ENCODE measurements at places on chromosomes 13 and 19. TPM values are rescaled to one million over a fixed set of nuclear protein-coding genes. Genes with fewer than 3 reads are reported as not detected.

- no peaks in the 10 kb centered on the region for H3K36me3 ChIP-seq
- peak overlapping the region; percentile 46 for H3K4me3 ChIP-seq
- H3K27me3 ChIP-seq: no peaks in the 10 kb centered on the region
- H3K27ac ChIP-seq: peak overlapping the region; percentile 74
- peak; percentile 87 for DNase-seq
- H3K4me1 ChIP-seq: peaks cover 42% of the 10 kb centered on the region
Observed at GRCh38 chr19:38209671-38210457, 14.2 kb downstream of the DPF1 start.

DNA sequence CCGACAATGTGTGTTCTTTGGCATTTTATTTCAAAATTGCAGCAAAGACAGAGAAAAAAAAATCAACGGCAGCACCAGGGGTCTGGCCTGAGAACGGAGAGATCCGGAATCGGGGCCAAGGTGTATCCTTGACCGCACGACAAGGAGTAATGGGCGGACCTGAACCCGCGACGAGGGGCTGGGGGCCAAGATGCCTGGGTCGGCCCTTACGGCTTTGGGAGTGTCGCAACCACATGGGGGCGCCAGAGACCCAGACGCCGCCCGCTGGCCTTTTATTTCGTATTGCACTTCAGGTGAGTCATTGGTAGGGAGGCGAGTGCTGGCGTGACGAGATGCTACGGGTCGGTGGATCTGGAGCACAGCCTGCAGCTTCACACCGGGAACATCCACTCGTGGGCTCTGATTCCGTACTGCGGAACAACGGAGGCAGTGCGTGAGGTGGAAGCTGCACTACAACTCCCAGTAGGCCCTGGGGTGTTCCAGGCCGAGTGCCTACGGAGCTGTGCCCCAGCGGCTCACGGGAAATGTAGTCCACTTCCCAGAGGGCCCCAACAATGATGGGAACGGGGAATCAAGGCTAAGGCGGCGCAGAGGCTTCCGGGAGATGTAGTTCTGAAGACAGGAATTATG lies 15.7 kb downstream of the BCAT2 start:
- no peak overlapping the region for H3K27ac ChIP-seq
- H3K27me3 ChIP-seq: no peaks in the 10 kb centered on the region
- H3K4me1 ChIP-seq: peaks cover 8% of the 10 kb centered on the region
- peak overlapping the region; percentile 74 for H3K4me3 ChIP-seq

GRCh38 chr13:21075011-21075378 lies 13.6 kb upstream of the LATS2 start:
- H3K27me3 ChIP-seq: no peaks in the 10 kb centered on the region
- no peaks in the 10 kb centered on the region for H3K36me3 ChIP-seq
- no peak overlapping the region for H3K27ac ChIP-seq

DNA sequence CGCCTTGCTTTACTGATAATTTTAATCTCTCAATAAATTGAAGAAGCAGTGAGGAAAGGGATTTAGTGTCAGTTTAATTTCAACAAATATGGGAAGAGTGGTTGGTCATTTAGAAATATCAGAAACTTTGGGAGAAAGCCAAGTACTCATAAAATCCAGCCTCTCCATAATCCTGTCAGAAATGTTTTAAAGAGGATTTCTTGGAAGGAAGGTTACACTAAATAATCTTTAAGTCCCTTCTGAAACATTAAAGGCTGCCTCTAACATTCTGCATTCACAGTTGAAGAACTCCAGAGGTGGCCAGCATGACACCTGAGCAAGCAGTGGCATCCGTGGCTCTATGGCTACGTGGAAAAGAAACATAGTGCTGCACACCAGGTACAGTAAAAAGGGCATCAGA lies 378.5 kb downstream of the ENOX1 start:
- H3K4me3 ChIP-seq: no peak overlapping the region
- no peaks in the 10 kb centered on the region for H3K36me3 ChIP-seq
- H3K4me1 ChIP-seq: peaks cover 7% of the 10 kb centered on the region
- H3K27ac ChIP-seq: no peak overlapping the region

- H3K4me1 ChIP-seq: no peaks in the 10 kb centered on the region
- no peaks in the 10 kb centered on the region for H3K27me3 ChIP-seq
- no peak overlapping the region for H3K27ac ChIP-seq
- no peak overlapping the region for H3K4me3 ChIP-seq
Observed at GRCh38 chr13:44710576-44710975, 134.4 kb upstream of the TSC22D1 start.

DNA sequence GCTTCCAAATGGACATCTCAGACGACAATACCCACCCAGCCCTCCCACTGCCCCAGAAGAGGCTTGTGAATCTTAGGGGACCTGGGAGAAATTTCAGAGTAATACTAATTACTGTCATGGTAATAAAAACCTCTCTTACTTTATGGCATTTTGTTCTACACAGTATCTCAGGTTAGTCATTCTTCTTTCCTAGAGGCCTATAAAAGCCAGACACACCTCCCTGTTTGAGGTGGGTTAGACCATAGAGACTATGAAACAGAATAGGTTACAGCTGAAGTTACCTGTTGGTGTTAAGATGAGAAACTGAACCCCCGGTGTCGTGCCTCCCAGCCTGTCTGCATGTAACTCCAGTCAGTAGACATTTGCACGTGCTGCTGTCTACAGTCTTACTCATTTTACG lies 113.9 kb downstream of the SLC7A1 start:
- peaks cover 19% of the 10 kb centered on the region for H3K4me1 ChIP-seq
- H3K36me3 ChIP-seq: no peaks in the 10 kb centered on the region
- no peak for DNase-seq

Gene TRIP10
- total RNA-seq: 57.2 TPM

DNA sequence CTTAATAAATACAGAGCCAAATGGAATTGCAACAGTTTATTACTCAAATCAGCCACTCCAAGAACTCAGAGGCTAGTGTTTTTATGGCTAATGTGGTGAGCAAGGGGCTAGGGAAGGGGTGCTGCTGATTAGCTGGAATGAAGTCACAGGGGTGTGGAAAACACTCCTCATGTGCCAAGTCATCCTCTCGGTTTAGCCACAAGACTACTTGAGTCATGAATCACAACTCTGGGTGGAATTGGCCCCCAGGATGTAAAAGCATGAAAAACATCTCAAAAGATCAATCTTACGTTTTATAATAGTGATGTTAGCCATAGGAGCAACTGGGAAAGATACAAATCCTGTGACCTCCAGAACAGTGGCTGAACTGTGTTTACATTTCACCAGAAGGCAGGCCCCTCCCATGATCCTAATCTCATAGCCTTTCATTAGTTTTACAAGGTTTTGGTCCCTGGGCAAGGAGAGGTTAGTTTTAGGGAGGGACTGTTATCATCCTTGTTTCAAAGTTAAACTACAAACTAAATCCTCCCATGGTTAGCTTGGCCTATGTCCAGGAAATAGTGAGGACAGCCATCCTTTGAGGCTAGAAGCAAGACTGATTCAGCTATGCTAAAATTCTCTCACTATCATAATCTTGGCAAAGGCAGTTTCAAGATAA lies 2020.1 kb upstream of the PCDH20 start:
- H3K27me3 ChIP-seq: no peaks in the 10 kb centered on the region
- no peaks in the 10 kb centered on the region for H3K36me3 ChIP-seq
- no peak overlapping the region for H3K27ac ChIP-seq
- DNase-seq: no peak
- no peak overlapping the region for H3K4me3 ChIP-seq

DNA sequence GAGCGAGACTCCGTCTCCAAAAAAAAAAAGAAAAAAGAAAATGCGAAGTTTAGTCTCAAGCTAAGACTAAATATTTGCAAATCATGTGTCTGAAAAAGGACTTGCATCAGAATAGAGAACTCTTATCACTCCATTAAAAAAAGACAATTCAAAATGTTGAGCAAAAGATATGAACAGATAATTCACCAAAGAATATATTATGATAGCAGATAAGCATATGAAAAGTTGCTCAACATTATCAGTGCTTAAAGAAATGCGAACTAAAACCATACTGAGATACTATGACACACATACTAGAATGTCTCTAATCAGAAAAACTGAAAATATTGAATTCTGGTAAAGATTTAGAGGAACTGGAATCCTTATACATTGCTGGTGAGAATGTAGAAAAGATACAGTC lies 38.7 kb upstream of the SACS start:
- peaks cover 27% of the 10 kb centered on the region for H3K4me1 ChIP-seq
- H3K27ac ChIP-seq: no peak overlapping the region
- no peaks in the 10 kb centered on the region for H3K36me3 ChIP-seq
- no peak overlapping the region for H3K4me3 ChIP-seq
- no peaks in the 10 kb centered on the region for H3K27me3 ChIP-seq

DNA sequence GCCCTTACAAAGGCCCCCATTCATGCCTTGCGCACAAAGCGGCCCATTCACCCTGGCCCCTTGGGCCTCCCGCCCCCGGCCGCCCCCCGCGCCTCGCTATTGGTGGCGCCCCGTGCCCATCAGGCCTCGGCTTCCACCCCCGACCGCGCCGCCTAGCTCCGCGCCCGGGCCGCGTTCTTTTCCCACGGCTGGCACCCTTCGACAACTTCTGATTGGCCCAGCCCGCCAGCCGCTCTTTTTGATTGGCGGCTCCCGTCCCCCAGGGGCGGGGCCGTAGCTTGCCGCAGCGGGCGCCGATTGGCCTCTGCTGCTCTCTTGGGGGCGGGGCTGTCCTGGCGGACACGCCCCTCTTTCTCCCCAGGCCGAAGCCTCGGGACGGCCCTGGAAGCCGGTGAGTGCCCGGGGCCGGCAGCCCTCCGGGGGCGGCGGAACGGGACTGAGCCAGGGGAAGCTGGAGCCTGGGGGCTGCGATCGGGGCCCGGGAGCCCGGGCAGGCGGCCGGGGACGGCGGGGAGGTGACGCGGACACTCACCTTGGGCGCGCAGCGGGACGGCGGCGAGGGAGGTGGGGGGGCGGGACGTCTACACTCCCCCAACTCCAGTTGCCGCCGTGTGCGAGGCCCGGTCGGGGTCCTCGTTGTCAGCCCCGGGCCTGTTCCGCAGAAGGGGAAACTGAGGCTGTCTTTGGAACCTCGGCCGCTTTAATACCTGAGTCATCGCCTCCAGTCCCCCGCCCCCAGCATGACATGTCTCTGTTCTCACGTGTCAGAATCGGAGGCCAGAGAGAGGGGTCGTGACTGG lies at the start of gene MYH14:
Gene MYH14, plus strand, starts transcription at position 342 of the 800 bp plus-strand sequence. CDS start 6,744 bp downstream, outside the sequence.
- H3K36me3 ChIP-seq: no peaks in the 10 kb centered on the region
- peak within 1 kb of the TSS; percentile 54 for H3K4me3 ChIP-seq
- peaks cover 72% of the 10 kb centered on the region for H3K27me3 ChIP-seq
- DNase-seq: peak; percentile 97
- H3K27ac ChIP-seq: no peak within 1 kb of the TSS

Gene DPY19L3
- 49.9 TPM for total RNA-seq

- H3K4me3 ChIP-seq: peak overlapping the region; percentile 52
- peaks cover 18% of the 10 kb centered on the region for H3K4me1 ChIP-seq
- H3K27me3 ChIP-seq: peaks cover 75% of the 10 kb centered on the region
- DNase-seq: peak; percentile 43
- H3K27ac ChIP-seq: no peak overlapping the region
Observed at GRCh38 chr19:40610396-40611064, 9.4 kb downstream of the LTBP4 start.

Gene FCAR
- not detected for total RNA-seq

- H3K4me1 ChIP-seq: peaks cover 16% of the 10 kb centered on the region
- peaks cover 39% of the 10 kb centered on the region for H3K27me3 ChIP-seq
- DNase-seq: no peak
- H3K36me3 ChIP-seq: no peaks in the 10 kb centered on the region
- H3K4me3 ChIP-seq: peak overlapping the region; percentile 71
Observed at GRCh38 chr13:95552208-95552538, 347 bp upstream of the CLDN10 start.

DNA sequence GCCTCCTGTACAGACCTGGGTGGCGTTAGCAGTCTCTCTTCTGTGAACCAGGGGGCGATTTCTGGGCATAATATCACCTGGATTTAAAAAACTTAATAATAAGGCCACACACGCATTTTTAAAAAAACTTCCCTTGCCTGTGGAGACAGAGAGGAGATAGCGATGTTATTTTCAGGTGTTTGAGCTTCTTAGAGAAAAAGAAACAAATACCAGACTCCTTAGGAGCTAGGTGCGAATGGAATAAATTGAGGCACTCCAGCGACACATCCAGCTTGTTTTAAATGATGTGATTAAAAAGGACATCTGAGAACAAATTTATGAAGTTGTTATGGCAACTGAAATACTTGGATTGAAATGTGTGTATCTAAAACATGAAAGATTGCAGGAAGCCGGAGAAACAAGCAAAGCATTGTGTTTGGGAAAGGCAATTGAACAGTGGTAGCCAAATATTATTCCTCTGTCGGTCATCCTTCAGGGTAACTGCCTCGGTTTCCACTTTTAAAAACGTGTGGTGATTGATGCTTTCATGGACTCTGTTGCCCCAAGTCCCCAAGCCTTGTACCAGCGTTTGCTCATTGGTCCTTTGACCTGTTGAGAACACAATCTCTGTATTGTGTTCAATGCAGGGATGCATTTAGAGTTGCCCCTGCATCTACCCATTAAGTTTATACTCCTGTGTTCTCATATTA lies 158.7 kb downstream of the TM9SF2 start:
- H3K4me3 ChIP-seq: peak overlapping the region; percentile 47
- H3K4me1 ChIP-seq: peaks cover 86% of the 10 kb centered on the region
- no peaks in the 10 kb centered on the region for H3K36me3 ChIP-seq
- H3K27me3 ChIP-seq: no peaks in the 10 kb centered on the region
- peak; percentile 39 for DNase-seq
- peak overlapping the region; percentile 91 for H3K27ac ChIP-seq

- H3K4me3 ChIP-seq: peak overlapping the region; percentile 98
- H3K27ac ChIP-seq: peak overlapping the region; percentile 99
- H3K4me1 ChIP-seq: peaks cover 30% of the 10 kb centered on the region
Observed at GRCh38 chr19:16078759-16079707, 2.7 kb downstream of the TPM4 start.

Gene HSPB6
- not detected for total RNA-seq

GRCh38 chr13:38213314-38213713 lies 136.3 kb upstream of the UFM1 start:
- no peaks in the 10 kb centered on the region for H3K4me1 ChIP-seq
- no peak overlapping the region for H3K4me3 ChIP-seq
- H3K36me3 ChIP-seq: no peaks in the 10 kb centered on the region
- DNase-seq: no peak
- H3K27ac ChIP-seq: no peak overlapping the region

Gene CCDC61
- total RNA-seq: 5.7 TPM

- no peak overlapping the region for H3K27ac ChIP-seq
- peak overlapping the region; percentile 88 for H3K4me3 ChIP-seq
- H3K4me1 ChIP-seq: peaks cover 12% of the 10 kb centered on the region
- no peaks in the 10 kb centered on the region for H3K36me3 ChIP-seq
- DNase-seq: no peak
Observed at GRCh38 chr19:49849433-49850220, 1.3 kb upstream of the PTOV1 start.

GRCh38 chr13:55263045-55263444 lies 1877.7 kb upstream of the PRR20A start:
- no peak overlapping the region for H3K4me3 ChIP-seq
- H3K4me1 ChIP-seq: peaks cover 10% of the 10 kb centered on the region
- DNase-seq: no peak
- H3K36me3 ChIP-seq: no peaks in the 10 kb centered on the region
- H3K27me3 ChIP-seq: no peaks in the 10 kb centered on the region

- no peak overlapping the region for H3K27ac ChIP-seq
- no peak overlapping the region for H3K4me3 ChIP-seq
- no peaks in the 10 kb centered on the region for H3K36me3 ChIP-seq
- no peaks in the 10 kb centered on the region for H3K4me1 ChIP-seq
Observed at GRCh38 chr13:108561149-108561548, 68.3 kb upstream of the MYO16 start.

GRCh38 chr13:78595495-78596398 lies 7.6 kb downstream of the POU4F1 start:
- H3K4me3 ChIP-seq: peak overlapping the region; percentile 51
- no peak overlapping the region for H3K27ac ChIP-seq
- DNase-seq: peak; percentile 81
- peaks cover 21% of the 10 kb centered on the region for H3K4me1 ChIP-seq
- no peaks in the 10 kb centered on the region for H3K36me3 ChIP-seq

Measured in neural progenitor cell (in vitro differentiated cells).